ENCODE measurements at places on chromosomes 2 and 18.

GRCh38 chr2:70328921-70329561, 27.2 kb upstream of the FAM136A start:
- no peak for DNase-seq

- DNase-seq, result no peak
Observed at GRCh38 chr2:236250909-236251579, 13.2 kb downstream of the ASB18 start.

GRCh38 chr2:97889156-97889555, 106.6 kb downstream of the TMEM131 start:
- DNase-seq, result no peak

DNA sequence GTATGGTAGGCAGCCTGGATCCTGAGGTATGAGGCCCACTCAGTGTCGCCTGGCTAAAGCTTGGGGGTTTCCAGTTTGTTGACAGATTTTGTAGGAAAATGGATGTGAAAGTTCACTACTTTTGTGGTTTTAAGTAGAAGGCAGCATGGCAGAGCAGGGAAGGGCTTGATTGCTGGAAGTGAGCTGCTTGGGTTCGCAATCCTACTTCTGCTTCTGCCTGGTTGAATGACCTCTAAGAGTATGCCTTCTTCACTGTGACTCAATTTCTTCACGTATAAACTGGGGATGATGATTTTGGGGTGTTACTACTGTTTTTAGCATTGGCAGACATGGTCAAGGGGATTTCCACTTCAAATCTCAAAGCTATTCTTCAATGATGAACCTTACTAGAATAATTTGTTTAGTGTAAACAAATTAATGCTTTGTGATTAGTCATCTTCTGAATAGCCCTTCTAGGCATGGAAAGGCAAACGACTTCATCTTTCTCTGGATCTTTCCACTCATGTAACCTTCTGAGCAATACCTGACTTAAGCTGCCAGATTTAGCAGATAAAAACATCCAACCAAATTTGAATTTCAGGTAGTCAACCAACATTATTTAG, 13.2 kb downstream of the BMP10 start:
- DNase-seq, result no peak

DNA sequence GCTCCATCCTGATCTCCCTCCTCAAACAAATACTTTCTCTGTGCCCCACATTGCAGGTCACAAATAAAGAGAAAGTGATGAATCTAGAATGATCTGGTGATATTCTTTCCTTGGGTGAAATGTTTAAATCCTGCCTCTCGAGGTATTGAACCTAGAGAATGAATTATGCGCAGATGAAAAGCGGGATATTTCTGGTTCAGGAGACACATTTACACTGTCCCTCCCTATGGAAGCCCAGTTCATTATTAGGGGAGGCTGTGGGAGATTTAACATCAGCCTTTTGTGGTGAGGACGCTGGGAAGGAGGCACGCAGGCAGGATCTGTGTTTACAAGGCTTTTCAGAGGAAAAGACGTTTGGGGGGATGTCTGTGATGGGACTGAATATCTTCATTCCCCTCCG, 20.6 kb downstream of the MAPRE2 start:
- DNase-seq, result no peak

GRCh38 chr2:236637686-236638569, 68.3 kb downstream of the ACKR3 start:
- no peak for DNase-seq

DNA sequence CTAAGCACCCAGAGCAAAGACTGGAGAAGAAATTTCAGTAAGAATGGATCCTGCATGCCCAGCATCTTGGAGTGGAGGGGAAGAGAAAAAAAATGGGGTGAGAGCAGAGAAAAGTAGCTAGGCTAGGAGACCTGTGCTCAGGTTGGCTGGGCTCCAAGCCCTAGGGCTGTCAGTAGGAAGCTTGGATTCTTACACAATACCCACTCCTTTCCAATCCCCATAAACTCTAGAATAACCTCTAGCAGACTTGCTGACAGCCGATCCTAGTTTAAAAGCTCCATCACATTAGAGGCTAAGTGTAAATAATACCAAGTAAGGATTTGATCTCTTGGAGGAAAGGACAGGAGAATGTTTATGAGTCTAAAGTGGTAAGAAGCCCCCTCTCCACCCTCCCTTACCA, 46.2 kb upstream of the NABP1 start:
- no peak for DNase-seq

DNA sequence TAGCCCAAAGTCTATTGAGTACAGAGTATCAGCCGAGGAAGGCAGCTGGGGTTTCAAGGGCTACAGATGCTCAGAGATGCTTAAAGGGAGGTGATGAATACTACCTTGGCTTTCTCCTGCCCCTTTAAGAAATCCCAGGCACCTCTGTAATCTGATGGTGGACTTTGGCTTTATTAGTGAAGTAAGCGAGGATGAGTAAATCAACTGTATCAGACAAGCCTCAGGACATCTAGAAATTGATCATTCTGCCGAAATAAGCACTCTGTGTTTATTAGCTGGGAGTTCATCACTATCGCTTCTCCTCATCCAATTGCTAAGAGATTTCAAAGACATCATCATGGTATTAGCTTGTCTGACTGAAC, 344.4 kb downstream of the SETBP1 start:
- DNase-seq, result no peak

- DNase-seq, result no peak
Observed at GRCh38 chr2:173230181-173230580, 124.5 kb upstream of the CDCA7 start.

DNA sequence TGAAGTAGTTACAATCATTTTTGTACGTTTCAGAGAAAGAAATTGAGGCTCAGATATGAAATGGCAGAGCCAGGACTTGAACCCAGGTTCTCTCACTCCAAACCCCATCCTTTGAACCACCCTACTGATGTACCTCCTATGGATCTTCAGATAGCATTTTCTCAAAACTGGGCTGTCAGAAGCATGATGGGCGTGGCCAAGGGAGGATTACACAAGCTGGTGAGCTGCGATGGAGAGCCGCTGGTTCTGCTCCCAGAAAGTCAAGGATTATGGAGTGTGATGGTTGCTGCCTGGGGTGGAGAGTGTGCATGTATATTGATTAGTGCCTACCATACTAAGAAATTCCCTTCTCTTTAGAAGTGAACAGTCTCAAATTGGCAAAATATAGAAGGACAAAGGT, 47.0 kb upstream of the PPP1CB start:
- no peak for DNase-seq

DNA sequence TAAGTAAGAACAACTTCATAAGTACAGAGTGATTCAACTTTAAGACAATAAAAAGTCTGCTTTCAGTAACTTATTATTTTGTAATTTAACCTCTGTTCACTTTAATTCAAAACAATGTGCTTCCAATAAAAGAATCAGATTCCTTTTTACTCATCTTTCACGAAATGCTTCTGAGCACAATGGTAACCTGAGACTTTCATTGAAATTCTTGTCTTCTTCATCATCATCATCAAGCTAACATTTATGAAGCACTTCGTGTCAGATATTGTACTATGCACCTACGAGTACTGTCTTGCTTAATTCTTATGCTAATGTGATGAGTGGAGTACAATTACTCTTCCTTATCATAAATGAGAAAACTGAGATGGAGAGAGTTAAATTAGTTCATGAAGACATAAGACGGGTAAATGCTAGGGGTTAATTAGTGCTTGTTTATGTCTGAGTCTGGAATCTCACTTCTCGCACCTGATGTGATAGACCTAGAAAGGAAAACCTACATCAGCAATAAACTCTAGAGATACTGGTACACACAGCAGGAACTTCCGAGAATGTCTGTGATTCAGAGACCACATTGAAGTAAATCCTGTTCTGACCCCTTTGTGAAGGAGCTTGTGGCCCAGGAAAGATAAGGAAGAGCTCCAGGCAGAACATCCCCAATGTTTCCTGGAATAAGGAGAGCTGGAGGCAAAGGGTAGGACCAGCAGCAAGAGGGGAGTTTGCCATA, 227.6 kb upstream of the ETAA1 start:
- no peak for DNase-seq

DNA sequence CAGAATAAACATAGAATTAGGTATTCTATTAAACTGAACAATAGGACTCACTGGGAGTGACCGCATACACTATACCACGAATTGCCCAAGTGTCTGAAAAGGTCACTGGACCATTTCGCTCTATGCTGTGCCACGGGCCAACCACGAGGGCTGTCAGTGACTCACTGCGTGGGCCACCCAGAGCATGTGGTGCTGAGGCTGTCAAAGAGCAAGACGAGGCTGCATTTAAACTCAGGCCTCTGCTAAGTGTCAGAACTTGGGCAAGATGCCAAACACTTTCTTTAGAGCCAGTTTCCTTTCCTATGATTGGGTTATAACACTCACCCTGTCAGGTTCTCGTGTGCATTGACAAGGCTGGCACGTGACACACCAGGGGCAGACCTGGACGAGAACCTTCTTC, 97.5 kb downstream of the SH3YL1 start:
- DNase-seq, result no peak

- no peak for DNase-seq
Observed at GRCh38 chr18:31204166-31204565, 41.5 kb upstream of the DSC1 start.

DNA sequence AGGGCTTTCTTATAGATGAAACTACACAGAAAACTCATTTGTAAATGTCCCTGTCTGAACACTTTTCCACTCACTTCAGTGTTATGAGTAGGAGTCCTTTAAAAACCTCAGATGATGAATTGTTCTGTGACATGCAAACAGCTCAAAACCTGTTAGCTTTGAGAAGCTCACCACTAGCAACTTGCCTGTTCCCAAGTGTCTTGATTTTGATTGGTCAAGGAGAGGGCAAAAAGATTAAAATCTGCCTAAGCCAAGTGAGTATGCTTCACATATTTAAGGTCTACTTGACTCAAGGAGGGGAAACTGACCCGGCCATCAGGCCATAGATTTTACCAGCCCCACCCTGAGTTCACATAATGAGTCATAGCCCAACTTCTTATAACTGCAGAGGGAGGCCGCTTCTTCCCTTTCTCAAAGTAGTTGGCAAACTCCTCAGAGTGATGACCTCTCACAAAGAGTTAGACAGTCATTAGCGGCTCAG, 45.2 kb upstream of the MEIS1 start:
- no peak for DNase-seq

DNA sequence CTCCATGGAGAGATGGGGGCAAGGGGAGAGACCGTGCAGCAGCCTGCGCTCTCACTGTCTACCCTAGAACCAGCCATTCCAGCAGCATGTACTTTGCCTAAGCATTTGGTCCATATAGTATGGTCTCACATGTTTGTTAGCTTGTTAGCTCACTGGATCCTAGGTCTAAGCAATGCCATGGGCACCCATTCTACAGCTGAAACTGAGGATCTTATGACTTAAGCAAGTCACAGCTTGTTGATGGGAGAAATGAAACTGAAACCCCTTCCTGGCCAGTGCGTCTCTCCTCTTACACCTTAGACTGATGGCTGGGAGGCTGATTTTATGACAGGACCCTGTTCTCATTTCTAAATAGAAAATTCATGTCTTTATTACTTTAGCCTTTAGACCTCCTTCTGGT, 90.1 kb downstream of the EPAS1 start:
- no peak for DNase-seq

GRCh38 chr2:175620106-175620505, 382.0 kb downstream of the LNPK start:
- no peak for DNase-seq

- DNase-seq, result no peak
Observed at GRCh38 chr2:207133820-207134519, 31.8 kb downstream of the KLF7 start.

DNA sequence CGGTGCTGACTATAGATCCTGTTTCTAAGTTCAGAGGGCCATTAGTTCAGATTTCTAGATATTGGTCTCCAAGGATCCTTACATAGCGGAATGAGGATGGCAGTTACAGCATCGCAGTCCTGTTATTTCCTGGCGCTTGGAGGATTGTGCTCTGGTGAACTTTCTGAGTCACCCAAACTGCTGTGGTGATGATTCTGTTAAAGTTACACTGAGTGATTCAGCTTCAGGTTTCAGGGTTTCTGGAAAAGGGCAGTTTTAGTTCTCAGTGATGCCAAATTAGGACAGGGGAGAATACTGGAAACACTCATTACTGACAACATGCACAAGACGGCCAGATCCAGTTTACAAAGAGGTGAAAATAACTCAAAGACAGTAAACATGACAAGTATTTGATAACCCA, 52.1 kb upstream of the ANKRD62 start:
- no peak for DNase-seq

- DNase-seq, result no peak
Observed at GRCh38 chr2:121472470-121472993, 58.1 kb upstream of the RNU4ATAC start.
